RWPE1 (cell line): ENCODE measurements at places on chromosomes 7 and 10.

- DNase-seq, result no peak
Measured at GRCh38 chr7:128842674-128843641, 12.8 kb downstream of the FLNC start.

DNA sequence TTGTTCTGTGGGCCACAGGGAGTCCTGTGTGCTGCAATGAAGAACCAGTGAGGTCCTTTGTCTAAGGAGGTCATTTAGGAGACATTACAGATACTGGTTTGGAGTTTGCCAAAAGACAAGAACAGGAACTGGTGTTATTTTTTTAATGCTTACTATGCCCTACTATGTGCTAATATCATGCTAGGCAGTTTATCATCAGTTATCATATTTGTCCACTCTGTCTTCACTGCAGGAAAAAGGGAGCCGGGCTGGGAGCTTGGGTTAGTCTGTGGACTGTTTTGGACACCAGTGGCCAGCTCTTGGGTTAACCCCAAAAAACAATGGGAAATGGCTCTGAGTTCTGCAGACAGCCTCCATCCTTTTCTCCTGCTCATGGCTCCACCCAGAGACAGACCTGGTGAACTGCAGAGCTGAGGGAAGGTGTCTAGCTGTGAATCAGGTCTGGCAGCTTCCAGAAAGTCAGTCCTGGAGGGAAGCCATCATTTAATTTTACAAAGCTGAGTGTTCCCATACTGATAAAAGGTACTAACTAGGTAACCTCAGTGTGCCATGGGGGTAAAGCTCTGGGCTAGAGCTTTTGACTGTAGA, 101.2 kb upstream of the ZNF746 start:
- peak; percentile 22 for DNase-seq

GRCh38 chr10:109912335-109913281, 10.7 kb downstream of the XPNPEP1 start:
- peak; percentile 89 for DNase-seq

DNA sequence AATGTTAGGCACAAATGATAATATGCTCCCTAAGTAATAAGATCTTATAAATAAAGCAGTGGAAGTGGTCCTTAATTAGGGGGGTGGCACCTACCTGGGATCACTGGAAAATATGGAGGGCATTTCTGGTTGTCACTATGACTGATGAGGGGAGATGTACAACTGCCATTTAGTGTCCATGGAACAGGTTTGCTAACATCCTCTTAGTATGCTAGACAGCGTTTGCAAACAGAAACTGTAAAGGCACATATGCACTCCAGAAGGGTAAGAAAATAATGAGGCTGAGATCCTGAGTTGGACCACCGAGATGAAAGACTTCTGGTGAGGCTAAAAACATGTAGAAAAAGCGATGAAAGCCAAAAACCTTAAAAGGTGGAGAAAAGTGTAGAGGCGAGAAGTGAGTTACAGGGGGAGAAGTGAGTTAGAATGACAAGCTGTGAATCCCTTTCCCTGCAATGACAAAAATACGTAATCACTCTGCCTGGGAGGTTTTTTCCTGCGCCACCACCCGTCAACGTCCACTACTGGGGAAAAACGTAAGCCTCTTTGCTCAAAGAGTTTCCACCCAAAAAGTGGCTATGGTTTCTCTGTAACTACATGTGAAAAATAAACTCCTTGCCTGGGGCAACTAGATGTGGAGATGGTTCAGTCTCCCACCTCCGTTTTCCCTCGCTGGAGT, 767 bp downstream of the KRIT1 start:
- no peak for DNase-seq

GRCh38 chr7:36986511-36986933, 262.2 kb upstream of the AOAH start:
- DNase-seq, result no peak

- no peak for DNase-seq
Measured at GRCh38 chr10:106582291-106582690, 582.2 kb downstream of the SORCS1 start.

- no peak for DNase-seq
Measured at GRCh38 chr10:43224321-43224720, 42.5 kb downstream of the RASGEF1A start.

DNA sequence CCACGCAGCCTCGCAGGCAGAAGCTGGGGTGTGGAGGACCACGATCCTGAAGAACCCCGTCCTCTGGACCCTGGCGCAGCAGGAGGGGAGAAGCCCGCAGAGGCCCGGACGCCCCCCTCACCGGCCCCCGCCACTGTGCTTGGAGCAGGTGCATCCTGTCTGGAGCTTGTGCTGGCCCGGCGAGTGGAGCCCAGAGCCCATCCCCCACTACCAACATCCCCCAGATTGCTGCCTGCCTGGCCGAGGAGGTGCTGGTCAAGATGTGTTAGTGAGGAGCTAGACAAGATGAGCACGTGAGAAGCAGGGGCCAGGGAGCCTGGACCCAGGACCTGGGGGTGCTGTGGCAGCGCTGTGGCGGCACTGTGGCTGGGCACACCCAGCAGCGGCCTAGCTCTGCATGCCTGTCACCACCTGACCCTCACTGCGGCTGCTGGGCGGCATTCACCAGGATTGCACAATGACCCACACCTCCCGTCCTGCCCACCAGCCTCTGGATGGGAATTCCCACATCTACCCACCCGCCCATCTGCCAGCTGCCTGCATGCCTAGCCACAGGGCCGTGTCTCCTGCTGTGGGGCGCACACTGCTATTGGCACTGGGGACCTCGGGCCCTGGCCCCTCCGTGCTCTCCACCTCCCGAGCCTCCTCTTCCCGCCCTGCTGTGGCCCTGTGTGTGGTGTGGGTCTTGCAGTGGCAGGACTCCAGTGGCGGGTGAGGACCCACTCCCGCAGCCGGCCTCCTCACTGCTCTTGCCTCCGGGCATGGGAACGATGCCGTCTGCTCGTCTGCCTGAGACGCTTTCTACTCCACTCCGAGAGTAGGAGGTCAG, 11.8 kb downstream of the GPR146 start:
- no peak for DNase-seq

DNA sequence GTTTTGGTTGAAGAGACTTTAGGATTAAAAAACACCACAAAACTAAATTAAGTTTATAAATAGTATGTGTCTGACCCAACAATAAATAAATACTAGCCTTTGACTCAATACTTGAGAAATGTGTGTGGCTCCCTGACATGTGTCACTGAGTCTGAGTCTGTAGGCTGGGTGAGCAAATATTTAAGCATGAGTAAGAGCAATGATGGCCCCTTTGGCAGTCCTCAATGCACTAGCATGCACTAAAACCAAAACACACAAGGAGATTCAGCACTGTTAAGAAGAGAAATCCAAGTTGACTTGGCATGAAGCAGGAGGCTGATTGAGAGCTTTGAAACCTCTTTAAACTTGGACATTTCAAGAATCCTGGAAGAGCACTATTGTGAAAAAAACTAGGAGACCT, 37.1 kb downstream of the CCDC71L start:
- DNase-seq, result peak; percentile 45

DNA sequence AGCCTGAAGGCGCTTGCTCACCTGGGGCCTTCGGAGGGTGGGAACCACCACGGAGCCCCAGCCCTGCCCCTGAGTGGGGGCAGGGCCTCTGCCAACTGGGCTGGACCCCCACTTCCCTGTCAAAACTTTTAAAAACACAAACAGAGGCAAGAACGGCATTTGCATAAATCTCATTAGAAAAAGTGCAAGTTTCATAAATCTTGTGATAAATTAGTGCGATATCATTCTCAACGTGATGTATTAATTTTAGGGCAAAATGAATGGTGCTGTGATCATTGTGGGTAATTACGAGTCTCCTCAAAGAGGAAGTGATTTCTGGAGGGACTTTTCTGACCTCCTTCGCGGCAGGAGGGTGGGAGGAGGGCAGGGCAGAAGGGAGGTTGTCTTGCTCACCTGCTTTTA, 98.3 kb downstream of the CDH23 start:
- no peak for DNase-seq

- no peak for DNase-seq
Measured at GRCh38 chr7:111756687-111757178, 194.4 kb upstream of the IMMP2L start.

DNA sequence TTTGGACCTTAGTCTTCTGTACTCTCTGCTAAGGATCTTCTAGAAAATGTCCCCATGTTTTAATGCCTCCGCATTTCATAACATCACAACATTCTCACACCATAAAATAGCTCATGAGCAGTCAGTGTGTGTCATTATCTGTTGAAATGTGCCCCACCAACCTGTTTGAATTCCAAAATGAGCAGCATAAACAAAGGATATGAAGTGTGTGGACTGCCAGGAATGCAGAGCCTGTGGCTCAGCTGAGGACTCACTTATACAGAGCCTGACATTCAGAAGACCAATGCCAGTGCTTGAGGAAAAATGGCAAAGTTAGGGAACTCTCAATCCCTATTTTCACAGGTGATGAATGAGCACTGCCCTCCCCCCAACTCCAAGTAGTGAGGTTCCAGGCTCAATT, 621.4 kb downstream of the POM121L12 start:
- DNase-seq, result no peak

DNA sequence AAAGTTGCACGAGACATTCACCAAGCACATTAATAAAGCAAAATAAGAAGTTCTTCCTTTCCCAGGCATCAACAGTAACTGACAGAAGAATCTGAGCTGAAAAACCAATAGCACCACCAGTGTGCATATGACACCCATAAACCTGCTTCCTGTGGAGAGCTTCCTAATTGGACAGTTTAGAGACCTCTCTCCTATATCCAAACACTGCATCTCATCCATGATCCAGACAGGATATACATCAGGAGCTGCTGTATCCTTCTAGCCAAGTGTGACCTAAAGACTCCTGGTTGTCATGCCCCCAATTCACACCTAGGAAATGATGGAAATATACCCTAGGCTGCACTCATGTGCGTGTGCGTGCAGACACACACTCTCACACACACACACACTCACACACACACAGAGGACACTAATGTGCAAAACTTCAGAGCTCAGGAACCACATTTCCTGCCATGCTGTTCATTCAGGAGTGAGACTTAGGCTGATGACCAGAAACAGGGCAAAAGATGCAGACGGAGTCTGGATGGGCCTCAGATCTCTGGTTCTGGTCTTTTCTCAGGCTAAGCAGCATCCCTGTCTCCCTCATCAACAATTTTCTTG, 58.0 kb downstream of the MAP3K8 start:
- DNase-seq, result no peak

DNA sequence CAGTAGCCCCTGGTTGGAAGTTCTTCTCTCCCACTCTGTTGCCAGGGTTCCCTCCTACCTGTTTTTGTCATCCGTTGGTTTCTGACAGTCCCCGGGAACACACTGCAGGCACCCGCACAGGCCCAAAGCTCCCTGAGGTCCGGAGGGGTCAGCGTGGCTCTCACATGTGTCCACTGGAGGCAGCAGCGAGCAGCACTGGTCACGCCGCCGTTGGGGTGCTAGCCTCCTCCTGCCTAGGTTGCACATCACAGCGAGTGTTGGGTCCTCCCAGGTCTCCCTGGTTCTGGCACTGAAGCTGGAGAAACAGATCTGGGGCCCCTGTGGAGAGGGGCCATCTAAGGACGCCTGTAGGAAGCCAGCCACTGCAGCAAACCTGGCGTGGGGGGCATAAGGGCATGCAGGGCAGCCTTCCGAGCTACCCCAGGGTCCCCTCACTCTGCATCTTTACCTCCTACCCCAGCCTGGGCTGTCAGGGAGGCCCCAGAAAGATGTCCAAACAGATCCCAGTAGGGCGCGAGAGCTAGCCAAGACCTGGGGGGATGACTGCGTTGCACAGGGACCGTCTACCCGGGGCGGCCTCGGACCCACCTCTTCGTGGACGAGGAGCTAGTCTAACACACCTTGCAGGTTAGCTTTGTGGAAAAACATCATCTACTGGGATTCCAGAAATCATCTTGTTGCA, 28.9 kb downstream of the LRRC27 start:
- peak; percentile 26 for DNase-seq

DNA sequence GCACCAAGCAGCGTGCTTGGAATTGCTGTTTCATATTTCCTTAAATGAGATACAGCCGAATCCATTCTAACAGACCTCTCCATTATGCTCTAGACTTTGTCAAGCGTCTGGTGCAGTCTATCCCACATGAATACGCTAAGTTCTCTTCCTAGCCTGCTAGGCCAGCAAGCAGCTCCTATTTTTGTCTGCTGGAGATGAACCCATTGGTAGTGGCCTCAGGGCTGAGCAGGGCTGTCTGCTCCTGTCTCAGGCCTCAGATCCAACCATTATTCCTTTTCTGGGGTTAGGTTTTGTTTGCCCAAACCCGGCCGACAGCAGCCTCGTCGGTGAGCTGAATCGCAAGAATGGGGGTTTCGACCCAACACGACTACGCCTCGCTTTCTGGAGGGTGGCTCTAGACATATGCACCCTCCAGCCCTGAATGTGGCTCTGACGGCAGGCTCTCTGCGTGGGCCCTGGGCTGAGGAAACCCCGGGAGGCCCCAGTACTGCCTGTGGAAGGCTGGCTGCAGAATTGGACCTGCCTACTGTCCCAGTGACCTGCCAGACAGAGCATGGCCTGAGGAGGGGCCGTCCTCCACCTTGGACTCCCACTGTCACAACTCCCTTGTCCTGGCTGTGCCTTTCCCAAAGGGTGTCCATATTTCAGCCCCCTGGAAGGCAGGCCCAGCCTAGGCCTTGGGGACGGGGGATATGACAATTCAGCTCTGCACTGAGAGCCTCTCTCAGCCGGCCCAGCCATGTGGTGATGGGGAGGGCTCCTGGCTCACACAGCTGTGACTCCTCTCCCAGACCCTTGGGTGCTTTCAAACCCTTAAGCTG, 267.9 kb upstream of the TCERG1L start:
- no peak for DNase-seq

GRCh38 chr10:85648279-85648754, 718.3 kb downstream of the GRID1 start:
- DNase-seq, result no peak

- no peak for DNase-seq
Measured at GRCh38 chr7:17105701-17106100, 192.8 kb upstream of the AHR start.

DNA sequence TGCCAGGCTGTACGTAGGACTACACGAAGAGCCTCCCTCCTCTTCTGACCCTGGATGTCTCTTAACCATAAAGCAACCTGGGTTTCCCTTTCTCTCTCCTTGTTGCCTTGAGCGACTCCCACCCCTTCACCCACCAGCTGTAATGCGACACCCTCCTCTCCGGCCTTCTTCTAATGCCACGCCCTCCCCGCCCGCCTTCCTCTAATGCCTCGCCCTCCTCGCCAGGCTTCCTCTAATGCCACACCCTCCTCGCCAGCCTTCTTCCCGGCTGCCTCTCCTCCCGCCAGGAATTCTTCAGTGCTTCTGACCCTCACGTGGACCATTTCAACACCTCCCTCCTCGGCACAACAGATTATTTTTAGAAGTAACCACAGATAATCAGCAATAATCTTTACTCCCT, 348.5 kb upstream of the SHH start:
- DNase-seq, result no peak

DNA sequence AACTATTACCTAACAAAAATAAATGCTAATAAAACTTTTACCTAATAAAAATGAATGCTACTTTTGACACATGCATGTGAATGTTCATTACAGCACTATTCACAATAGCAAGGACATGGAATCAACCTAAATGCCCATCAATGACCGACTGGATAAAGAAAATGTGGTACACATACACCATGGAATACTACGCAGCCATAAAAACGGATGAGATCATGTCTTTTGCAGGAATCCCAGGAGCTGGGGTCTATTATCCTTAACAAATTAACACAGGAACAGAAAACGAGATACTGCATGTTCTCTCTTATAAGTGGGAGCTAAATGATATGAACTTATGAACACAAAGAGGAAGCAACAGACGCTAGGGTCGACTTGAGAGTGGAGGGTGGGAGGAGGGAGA, 88.1 kb upstream of the FAM204A start:
- DNase-seq, result no peak

- DNase-seq, result no peak
Measured at GRCh38 chr7:79132844-79133451, 320.5 kb downstream of the MAGI2 start.

GRCh38 chr7:4830176-4830575, 31.7 kb downstream of the PAPOLB start:
- DNase-seq, result no peak
